ENCODE measurements at places on chromosomes 6 and 20.

DNA sequence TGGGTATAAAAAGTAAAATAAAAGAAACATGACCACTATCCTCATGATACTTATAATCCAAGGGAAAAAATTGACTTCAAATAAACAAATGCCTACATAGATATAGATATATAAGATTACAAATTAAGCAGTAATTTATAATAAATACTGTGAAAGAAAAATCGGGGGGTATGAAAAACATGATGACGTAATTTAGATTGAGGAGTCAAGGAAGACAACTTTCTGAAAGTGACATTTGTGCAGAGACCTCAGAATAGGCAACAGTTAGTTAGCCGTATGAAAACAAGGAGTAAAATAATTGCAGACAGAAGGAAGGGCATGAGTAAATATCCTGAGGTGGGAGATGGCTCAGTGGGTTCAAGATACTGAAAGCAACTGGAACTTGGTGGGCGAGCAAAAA lies 28.2 kb upstream of the RAB23 start:
- DNase-seq, result no peak

GRCh38 chr6:164097551-164098398 lies 683.3 kb downstream of the QKI start:
- DNase-seq, result peak; percentile 76

DNA sequence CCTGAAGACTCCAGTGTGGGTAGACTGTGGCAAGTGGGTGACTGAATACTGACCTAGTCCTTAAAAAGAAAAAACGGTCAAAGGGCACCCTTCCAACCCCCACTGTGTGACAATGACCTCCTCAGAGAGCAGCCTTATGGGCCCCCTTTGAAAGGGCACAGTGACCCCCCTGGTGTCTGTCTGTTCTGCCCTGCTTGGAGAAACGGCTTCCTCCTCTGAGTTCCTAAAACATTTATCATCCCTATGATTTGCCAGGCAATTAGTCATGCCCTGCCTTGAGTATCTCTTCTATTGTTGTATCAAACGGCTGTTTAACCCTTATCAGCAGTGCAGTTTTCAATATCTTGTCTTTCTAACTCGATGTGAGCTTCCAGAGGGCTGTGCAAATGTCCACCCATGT lies 21.0 kb upstream of the STX16 start:
- no peak for DNase-seq

DNA sequence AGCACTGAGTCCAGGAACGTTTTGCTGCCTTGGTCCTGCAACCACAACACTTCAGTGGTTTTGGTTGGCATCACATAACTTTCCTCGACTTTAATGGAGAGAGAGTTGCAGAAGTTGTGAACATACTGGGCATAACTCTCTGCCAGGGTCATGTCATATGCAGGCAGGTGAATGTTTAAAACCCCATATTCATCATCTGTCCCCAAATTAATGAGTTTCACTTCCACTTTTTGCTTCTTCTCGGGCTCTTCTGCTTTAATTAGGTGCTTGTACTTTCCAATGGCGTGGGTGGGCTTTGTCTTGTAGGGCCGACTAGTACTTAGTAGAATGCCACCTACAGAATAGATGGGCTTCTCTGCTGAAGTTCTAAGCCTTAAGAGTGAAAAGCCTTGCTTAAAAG lies 45.2 kb upstream of the TFAP2A start:
- no peak for DNase-seq

DNA sequence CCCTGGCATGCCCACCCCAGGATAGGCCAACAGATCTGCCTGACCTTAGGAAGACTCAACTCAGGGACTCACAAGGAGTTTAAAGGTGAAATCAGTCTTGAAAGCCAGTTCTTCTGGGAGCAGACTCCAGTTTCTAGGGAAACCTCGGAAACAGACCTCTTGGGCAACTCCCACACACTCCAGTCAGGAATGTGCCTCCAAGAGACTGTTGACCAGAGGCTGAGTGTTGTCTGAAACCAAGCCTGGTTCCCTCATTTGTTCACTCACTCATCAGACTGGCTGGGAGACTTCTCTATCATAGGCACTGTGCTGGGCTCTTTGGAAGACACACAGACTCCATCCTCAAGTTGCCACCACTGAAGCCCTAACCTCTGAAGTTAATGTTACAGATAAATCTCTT lies 1.8 kb downstream of the TREM1 start:
- peak; percentile 93 for DNase-seq

DNA sequence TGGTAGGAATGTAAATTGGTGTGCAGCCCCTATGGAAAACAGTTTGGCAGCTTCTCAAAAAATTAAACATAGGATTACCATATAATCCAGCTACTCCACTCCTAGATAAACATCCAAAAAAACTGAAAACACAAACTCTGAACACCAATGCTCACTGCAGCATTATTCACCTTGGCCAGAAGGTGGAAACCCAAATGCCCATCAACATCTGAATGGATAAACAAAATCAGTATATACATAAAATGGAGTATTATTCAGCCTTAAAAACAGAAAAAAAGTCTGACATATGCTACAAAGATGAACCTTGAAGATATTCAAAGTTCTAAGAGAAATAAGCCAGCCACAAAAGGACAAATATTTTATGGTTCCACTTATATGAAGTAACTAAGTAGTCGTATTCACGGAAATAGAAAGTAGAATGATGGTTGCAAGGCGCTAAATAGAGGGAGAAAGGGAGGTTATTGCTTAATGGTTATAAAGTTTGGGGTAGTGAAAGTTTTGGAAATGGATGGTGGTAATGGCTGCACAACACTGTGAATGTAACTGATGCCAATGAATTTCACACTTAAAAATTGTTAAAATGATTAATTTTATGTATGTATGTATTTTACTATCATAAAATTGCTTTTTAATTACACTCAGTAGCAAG lies 4.0 kb downstream of the PHF10 start:
- no peak for DNase-seq

DNA sequence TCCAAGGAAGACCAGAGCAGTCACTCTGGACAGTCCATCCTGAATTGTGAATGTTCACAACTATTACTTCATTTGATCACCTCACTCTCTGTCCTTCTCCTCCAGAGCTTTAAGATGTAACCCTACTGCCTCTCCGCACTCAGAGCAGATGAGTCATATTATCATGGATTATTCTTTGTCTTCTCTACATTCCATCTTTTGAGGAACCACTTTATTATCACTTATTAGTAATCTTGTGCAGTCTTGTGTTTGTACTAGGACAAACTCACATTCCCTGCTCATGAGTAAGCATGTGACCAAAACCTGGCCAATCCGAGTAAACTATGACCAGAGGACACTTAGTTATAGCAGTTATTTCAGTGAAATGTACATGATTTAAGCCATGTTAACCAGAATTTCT lies 401.5 kb upstream of the ADGRB3 start:
- no peak for DNase-seq

- no peak for DNase-seq
Measured at GRCh38 chr6:104413767-104414166, 446.0 kb downstream of the HACE1 start.

DNA sequence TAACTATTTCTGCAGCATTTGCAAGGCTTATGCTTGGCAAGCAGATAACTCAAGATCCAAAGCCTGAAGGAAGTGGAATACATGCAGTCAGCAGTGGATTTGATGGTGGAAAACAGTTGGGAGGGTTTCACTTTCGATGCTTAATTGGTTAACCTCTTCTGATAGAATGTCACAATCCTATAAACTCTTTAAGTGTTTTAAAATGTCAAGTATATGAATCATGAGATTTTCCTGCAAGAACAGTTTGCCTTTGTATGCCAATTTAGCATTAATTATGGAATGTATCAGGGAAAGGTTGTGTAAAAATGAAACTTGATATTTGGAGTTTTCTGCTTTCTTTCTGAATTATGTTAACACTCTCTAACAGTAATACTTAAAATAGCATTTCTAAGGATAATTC lies 36.6 kb downstream of the NKX2-4 start:
- DNase-seq, result peak; percentile 24

DNA sequence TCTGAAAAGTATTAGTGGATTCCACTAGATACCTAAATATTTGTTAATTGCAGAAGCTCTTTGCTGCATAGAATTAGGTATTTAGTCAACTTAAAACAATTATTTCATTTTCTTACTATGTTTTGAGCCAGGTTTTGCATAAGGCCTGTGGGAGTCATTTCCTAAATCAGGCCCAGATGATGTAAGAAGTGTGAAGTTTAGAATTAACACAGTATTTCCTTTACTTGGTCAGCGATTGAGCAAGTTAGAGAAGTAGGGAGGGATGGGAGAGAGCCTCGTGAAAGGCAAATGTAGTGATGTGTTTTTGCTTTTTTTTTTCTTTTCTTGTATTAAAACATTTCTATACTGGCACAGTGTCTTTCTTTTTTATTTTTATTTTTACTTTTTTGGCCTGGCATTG lies 711.1 kb downstream of the HDGFL1 start:
- peak; percentile 60 for DNase-seq

- peak; percentile 21 for DNase-seq
Measured at GRCh38 chr6:131258816-131259476, 123.7 kb downstream of the AKAP7 start.

- no peak for DNase-seq
Measured at GRCh38 chr6:38113825-38114576, 294.5 kb downstream of the ZFAND3 start.

DNA sequence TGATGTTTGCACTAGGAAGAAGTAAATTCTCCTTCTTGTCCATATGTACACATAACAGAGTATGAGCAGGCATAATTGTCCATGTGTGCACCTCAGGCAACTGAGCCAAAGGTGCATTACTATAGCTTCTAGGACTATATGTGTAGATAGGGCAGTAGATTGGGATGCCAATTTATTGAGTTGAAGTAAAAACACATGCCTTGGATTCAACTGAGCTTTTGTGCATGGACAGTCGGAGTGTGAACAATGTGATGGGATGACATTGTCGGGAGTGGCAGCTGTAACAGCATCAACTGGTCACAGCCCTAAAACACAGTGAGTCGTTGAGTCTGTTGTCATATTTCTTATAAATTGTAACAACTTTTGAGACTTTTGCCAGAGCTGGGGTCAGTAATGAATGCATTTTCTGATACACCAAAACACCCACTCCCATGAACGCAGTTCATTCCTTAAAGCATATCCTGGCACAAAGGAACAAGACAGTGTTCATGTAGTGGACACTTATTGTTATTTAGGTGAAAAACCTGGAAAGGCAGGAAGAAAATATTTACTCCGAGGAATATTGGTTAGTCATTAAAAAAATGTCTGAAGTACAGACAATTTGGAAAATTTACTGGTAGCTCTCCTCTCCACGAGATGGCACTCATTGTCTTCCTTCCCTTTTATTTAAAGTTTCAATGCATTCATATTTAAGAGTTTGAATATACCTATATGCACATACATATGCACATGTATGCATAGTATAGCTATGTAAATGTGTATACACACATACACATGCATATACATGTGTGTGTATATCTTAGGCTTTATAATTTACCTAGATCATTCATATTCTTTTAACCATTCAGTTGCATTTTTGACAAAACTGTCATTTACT lies 302.0 kb upstream of the STXBP5 start:
- DNase-seq, result no peak

- peak; percentile 92 for DNase-seq
Measured at GRCh38 chr20:45890077-45890984, 677 bp downstream of the NEURL2 start.

- no peak for DNase-seq
Measured at GRCh38 chr6:168949981-168950857, 303.4 kb downstream of the THBS2 start.

- no peak for DNase-seq
Measured at GRCh38 chr6:24253360-24253759, 104.5 kb downstream of the DCDC2 start.

- DNase-seq, result no peak
Measured at GRCh38 chr6:106470316-106470715, 109.8 kb downstream of the CRYBG1 start.

DNA sequence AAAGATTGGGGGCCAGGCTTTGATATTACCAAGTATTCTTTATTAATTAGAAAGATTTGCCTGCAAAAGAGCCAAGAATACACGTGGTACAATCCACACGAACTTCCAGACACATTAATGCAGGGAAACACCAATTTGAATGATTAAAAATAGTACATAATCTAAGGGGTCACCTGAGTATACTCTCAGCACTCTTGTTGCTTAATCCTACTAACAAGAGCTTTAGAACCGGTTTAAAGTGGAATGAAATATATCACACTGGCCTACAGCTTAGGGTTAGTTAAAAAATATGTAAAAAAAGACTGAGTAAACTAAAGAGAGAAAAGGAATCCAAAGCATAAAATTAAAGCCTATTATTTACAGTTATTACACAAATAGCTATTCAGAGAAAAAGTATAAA lies 49.0 kb downstream of the COL9A1 start:
- no peak for DNase-seq

GRCh38 chr20:57791178-57791962 lies 81.6 kb upstream of the PMEPA1 start:
- DNase-seq, result no peak

GRCh38 chr6:33863723-33864440 lies 60.1 kb upstream of the MLN start:
- no peak for DNase-seq

GRCh38 chr20:44803383-44803941 lies 6.9 kb downstream of the RIMS4 start:
- no peak for DNase-seq

GRCh38 chr6:7579851-7580250 lies 10.1 kb upstream of the SNRNP48 start:
- DNase-seq, result no peak

GRCh38 chr20:60334911-60335310 lies 376.7 kb downstream of the CDH26 start:
- DNase-seq, result no peak

GRCh38 chr20:6502219-6502618 lies 265.3 kb upstream of the BMP2 start:
- DNase-seq, result peak; percentile 61

DNA sequence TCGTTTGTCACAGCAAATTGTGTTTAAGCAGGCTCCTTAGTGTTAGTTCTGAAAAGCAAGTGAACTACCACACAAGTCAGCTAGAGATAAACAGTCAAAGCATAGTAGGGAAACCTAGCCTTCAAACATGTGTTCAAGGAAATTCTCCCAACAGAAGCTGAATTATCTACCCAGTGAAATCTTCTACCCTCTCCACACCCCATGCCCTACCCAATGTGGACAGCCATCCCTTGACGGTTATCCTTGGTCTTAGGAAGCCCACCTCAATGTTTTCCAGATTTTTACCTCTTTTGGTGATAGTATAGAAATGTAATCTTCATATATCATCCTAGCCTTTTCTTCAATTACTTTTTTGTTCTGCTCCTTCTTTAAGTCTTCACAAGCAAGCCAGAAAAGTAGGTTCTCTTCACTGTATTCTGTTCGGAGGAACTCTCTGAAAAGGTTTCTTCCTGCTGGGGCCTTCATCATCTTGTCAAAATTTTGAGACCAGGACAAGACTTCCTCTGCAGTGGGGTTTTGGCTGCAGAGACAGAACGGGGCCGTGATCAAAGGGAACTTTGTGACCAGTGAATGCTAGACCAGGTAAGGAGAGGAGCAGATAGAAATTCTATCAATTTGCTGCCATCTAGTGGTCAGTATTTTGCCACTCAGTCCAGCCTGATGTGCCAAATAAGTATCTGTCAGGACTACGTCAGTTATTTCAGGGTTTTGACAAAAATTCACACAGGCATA lies 21.6 kb upstream of the MTRF1L start:
- peak; percentile 78 for DNase-seq

- DNase-seq, result no peak
Measured at GRCh38 chr6:46719099-46719498, 16.1 kb downstream of the PLA2G7 start.

Measured in cardiac muscle cell (in vitro differentiated cells and primary cell).